Pancreas (tissue), 10 donors: ENCODE measurements at places on chromosomes 16 and 17. TPM values are rescaled to one million over a fixed set of nuclear protein-coding genes. Genes with fewer than 3 reads are reported as not detected.

Gene GDPD1
- 0.53 TPM for polyA plus RNA-seq

Gene SLC2A4
- 1.0 TPM for polyA plus RNA-seq

Gene TBC1D3G
- polyA plus RNA-seq: 16.7 TPM

Gene ZSCAN10
- not detected for polyA plus RNA-seq

Gene PROCA1
- polyA plus RNA-seq: 2.0 TPM

Gene TBC1D3H
- not detected for polyA plus RNA-seq

Gene KRT31
- not detected for polyA plus RNA-seq

Gene TP53TG3D
- 0.61 TPM for polyA plus RNA-seq

Gene GFAP
- 1.1 TPM for polyA plus RNA-seq

Gene TEKT5
- polyA plus RNA-seq: 0.57 TPM

Gene SLC35G3
- not detected for polyA plus RNA-seq

Gene SCPEP1
- polyA plus RNA-seq: 35.8 TPM

Gene NLGN2
- polyA plus RNA-seq: 7.4 TPM

Gene KRT33A
- not detected for polyA plus RNA-seq

Gene CACNB1
- 6.8 TPM for polyA plus RNA-seq

Gene NOMO2
- 124 TPM for polyA plus RNA-seq

Gene BLTP2
- 25.4 TPM for polyA plus RNA-seq

Gene INCA1
- polyA plus RNA-seq: 2.4 TPM

Gene OTOA
- polyA plus RNA-seq: not detected
